ENCODE measurements at places on chromosomes 4 and X.

- DNase-seq = no peak
Observed at GRCh38 chr4:16489226-16489625, 263.0 kb upstream of the TAPT1 start.

- DNase-seq = no peak
Observed at GRCh38 chr4:118845552-118846050, 9.7 kb upstream of the SEC24D start.

DNA sequence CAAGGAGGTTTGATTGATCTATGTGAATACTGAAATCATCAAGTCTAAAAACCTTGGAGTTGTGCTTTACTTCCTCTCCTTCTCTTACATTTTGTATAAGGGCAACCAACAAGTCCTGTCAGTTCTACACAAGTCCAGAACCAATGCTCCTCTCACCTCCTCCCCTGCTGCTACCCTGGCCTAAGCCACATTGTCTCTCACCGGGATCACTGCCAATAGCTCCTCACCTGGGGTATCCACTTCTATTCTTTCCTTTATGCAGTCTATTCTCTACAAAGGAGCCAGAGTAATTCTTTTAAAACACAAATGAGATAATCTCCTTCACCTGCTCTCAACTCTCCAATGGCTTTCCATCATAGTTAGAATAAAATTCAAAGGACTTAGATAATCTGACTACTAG lies 13.3 kb upstream of the ARHGEF6 start:
- no peak for DNase-seq

DNA sequence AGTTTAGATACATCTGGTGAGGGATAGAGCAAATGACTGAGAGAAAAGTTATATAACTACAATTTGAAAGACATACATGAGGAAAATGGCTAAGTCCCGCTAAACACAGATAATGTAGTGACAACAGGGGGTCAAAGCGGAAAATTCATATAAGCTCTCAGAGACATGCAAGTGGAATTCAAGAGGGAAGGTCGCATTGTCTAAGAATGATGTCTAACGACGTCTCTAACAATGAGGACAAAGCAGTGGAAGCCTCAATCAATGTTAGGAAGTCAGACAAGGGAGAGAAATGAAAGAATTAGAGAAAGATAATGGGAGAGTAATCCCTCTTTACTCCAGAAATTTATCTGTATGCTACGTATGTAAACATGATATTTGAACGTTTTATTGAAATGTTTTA lies 113.4 kb downstream of the ANTXR2 start:
- DNase-seq = no peak

DNA sequence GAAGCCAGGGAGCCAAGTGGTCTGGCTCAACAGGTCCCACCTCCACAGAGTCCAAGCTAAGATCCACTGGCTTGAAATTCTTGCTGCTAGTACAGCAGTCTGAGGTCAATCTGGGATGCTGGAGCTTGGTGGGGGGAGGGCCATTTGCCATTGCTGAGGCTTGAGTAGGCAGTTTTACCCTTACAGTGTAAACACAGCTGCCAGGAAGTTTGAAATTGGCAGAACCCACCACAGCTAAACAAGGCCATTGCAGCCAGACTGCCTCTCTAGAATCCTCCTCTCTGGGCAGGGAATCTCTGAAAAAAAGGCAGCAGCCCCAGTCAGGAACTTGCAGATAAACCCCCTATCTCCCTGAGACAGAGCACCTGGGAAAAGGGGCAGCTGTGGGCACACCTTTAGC lies 84.9 kb downstream of the EDA2R start:
- no peak for DNase-seq

DNA sequence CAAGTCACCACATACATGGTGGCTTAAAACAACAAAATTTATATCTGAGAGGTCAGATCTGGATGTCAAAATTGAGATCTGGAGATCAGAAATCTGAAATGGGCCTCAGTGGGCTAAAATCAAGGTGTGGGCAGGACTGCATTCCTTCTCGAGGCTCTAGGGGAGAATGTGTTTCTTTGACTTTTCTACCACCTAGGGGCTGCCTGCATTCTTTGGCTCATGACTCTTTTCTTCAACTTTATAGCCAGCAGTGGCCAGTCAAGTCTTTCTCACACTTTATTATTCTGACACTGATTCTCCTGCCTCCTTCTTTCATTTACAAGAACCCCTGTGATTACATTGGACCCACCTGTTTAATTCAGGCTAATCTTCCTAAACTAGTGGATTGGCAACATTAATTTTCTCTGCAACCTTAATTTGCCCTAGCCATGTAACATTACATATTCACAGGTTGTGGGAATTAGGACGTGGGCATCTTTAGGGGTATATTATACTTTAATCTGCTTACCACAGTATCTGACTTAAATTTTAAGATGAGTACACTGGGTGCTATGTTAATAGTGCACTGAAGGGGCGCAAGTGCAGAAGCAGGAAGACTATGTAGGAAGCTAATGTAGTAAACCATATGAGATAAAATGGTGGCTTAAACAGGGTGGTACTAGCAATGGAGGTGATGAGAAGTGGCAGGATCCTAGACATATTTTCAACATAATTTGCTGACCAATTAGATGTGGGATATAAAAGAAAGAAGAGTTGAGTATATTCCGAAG lies 188.0 kb downstream of the SLC4A4 start:
- no peak for DNase-seq

- DNase-seq = no peak
Observed at GRCh38 chrX:129161108-129161507, 362.2 kb downstream of the SMARCA1 start.

GRCh38 chr4:37896206-37896860 lies 5.4 kb downstream of the TBC1D1 start:
- DNase-seq = no peak

- DNase-seq = no peak
Observed at GRCh38 chr4:40357738-40358137, 22.6 kb downstream of the CHRNA9 start.

GRCh38 chrX:8914681-8915080 lies 113.5 kb upstream of the FAM9A start:
- DNase-seq = no peak

All from activated CD4-positive, CD25-positive, alpha-beta regulatory T cell (primary cell).